ENCODE measurements at places on chromosomes 2 and 18.

- no peak for DNase-seq
Observed at GRCh38 chr2:56613920-56614319, 430.1 kb downstream of the CCDC85A start.

DNA sequence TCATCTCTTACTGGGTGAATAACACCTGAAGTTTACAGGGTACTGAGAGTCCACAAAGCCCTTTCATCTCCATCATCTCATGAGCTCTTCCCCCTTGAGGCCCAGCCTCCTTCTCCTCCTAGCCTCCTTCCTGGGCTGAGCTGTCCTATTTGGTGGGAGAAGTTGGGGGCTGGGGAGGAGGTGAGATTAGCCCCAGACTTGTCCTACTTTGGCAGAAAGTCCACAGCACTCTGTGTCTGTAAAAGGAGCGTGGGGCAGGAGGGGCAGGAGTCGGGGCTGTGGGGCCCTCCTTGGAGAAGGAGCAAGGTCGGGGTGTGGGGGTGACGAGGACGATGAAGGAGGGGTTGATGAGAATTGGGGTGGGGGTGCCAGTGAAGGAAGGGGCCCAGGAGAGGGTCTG is 10.0 kb upstream of the DES start:
- DNase-seq: no peak

GRCh38 chr2:160467086-160467485 is 26.5 kb downstream of the RBMS1 start:
- DNase-seq: no peak

GRCh38 chr2:236754271-236754944 is 184.8 kb downstream of the ACKR3 start:
- peak; percentile 90 for DNase-seq

DNA sequence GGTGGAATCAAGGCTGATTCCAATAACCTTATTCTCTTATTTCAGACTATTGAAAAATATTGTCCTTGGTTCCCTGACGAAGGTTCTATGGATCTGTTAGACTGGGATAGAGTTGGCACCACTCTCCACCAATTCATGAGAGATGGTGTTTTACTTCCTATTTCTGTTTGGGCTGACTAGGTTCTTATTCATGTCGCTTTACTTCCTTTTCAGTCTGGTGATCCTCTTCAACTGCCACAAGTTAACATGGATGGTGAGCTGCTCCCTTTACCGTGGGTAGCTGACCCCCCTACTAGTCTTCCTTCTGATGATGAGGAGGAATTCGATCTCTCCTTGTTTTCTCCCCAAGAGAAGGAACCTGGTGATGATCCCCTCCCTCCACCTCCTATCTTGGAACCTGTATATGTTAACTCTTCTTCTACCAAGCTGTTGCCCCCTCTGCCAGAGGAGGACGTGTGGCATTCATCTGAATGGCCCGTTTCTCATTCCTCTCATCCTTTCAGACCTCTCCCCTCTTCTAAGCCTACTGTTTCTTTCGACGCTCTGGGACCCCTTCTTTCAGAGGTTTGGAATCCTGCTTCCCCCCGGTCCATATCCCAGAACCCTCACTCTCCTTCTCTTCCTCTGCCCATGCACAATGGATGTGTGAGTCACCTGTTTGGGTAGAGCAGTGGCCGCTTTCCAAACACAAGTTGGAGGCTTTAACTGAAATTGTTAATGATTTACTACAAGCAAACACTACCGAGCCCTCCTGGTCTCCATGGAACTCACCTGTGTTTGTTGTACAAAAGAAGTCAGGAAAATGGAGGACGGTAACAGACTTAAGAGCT is 13.5 kb upstream of the CNOT11 start:
- DNase-seq: no peak

DNA sequence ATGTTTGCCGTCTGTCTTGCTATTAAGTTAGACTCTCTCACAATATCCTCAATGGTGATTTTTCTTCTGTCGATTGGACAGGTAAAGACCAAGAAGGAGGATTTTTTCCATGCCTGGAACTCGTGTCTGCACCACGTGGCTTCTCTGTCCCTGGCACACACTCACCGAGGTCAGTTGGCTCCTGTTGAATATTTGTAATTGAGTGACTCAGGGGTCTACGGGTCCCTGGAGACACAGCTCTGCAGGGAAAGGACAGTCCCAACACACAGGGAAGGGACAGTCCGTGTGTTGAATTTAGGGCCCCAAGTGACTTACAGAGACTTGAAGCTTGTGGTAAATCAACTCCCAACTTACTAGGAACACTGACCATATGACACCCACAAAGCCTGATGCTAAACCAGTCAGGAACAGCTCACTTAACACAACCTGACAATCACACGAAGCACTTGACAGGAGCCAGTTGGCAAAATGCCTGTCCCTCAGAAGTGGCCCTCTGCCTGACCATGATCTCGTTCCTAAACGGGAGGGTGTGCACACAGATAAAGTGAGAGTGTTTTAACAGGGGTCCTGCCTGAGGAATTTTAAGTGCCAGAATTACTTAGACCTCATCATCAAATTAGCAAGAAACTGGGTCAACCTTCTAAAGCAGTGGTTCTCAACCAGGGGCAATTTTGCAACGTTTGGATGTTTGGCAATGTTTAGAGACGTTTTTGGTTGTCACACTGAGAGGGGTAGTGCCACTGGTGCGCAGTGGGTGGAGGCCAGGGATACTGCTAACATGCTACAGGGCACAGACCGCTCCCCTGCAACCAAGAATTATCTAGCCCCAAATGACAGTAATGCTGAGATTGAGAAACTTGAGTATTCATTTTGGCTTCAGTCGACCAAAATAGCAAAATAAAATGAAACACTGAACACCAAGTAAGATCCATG is 88.9 kb upstream of the BCL2L11 start:
- DNase-seq: no peak

GRCh38 chr2:191598296-191598695 is 79.6 kb upstream of the NABP1 start:
- DNase-seq: no peak

- peak; percentile 41 for DNase-seq
Observed at GRCh38 chr2:217789003-217789735, 213.6 kb downstream of the TNS1 start.

GRCh38 chr2:235508371-235509160 is 14.7 kb downstream of the AGAP1 start:
- no peak for DNase-seq

- DNase-seq: no peak
Observed at GRCh38 chr2:9232886-9233285, 26.3 kb downstream of the ASAP2 start.

DNA sequence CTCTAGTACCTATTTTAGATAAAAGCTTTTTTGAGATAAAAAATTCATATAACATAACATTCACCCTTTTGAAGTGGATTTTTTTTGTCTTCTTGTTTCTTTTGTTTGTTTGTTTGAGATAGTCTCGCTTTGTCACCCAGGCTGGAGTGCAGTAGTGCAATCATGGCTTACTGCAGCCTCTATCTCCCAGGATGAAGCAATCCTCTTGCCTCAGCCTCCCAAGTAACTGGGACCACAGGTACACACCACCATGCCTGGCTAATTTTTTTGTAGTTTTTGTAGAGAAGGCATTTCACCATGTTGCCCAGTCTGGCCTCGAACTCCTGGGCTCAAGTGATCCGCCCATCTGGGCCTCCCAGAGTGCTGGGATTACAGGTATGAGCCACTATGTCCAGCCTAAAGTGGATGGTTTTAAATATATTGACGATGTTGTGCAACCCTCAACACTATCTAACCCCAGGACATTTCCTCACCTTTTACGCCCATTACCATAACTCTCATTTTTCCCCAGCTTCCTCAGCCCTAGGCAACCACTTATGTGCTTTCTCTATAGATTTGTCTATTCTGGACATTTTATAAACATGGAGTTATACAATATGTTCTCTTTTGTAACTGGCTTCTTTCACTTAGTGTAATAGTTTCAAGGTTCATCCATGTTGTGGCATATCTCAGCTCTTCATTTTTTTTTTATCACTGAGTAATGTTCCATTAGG is 38.8 kb downstream of the CTIF start:
- no peak for DNase-seq

GRCh38 chr2:230947908-230948365 is 22.9 kb upstream of the GPR55 start:
- no peak for DNase-seq

DNA sequence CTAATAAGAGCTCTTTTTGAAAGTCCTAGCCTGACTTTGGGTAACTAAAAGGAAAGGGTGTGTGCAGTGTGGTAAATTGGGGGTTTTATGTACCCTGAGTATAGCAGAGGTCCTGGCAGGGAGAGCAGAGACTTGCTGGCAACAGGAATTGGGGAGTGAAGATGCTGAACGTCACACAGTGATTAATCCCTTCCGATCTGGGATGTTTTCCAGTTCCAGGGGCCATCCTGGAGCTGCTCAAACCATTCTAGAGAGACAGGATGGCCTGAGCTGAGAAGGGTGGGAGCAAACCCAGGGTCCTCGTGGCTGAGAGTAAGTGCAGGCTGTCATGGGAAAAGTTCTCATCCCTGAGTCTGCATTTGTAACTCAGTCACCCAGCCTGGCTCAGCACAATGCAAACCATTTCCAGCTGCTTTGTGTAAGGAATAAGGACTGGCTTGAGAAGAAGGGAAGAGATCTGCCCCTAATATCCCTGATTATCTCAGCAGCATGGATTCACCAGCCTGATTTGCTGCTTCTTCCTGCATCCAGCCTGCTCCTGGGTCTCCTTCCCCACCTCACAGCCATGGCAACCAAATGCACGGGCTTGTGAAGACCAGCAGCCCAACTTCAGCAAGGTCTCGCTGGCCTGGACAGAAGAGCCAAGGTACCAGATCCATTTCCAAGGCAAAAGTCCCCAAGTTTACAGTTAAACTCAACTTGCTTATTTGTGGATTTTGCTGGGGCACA is 47.1 kb upstream of the CELF4 start:
- DNase-seq: peak; percentile 45

DNA sequence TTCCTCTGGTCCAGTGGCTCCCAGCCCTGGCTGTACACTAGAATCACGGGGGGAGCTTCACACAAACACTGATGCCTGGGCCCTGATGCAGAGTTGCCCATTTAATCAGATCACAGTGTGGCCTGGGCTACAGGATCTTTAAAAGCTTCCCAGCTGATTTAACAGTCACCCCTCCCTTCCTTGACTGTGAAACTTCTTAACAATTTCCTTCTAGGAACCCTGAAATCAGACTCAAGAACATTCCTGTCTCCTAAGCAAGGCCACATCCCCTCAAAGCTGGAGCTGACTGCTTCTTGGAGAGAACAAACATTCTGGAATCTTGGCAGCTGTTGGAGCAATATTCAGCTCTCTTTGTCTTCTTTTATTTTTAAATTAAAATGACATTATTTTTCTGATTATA is 88.7 kb downstream of the ADD2 start:
- no peak for DNase-seq

GRCh38 chr2:214674278-214674677 is 135.2 kb downstream of the BARD1 start:
- DNase-seq: no peak

DNA sequence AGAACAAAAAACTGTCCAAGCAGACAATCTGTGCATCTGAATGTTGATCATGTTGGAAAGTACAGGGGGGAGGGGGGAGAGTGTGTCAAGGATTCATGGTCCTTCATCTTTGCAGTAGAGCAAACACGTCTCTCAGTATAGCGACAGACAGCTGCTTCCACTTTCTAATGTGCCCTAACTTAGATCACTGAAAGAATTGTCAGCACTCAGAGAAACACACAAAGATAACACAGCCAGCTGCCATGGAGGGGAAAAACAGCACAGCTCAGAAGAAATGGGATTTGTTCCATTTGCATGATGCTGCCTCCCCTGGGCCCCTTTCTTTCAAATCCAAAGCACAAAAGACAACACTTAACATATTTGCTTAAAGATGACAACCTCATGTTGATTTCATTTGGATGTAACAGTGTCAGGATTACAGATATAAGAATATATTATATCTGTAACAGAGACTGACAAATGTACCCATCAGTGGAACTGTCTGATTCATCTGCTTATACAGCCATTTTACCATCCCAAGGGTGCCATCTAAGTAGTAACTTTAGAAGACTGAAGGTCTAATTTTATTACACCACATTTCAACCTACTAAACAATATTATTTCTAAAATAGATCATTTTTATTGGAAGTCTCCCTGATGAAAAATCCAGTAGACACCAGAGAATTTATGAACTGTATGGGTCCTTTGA is 17.7 kb downstream of the FIGN start:
- DNase-seq: peak; percentile 86

DNA sequence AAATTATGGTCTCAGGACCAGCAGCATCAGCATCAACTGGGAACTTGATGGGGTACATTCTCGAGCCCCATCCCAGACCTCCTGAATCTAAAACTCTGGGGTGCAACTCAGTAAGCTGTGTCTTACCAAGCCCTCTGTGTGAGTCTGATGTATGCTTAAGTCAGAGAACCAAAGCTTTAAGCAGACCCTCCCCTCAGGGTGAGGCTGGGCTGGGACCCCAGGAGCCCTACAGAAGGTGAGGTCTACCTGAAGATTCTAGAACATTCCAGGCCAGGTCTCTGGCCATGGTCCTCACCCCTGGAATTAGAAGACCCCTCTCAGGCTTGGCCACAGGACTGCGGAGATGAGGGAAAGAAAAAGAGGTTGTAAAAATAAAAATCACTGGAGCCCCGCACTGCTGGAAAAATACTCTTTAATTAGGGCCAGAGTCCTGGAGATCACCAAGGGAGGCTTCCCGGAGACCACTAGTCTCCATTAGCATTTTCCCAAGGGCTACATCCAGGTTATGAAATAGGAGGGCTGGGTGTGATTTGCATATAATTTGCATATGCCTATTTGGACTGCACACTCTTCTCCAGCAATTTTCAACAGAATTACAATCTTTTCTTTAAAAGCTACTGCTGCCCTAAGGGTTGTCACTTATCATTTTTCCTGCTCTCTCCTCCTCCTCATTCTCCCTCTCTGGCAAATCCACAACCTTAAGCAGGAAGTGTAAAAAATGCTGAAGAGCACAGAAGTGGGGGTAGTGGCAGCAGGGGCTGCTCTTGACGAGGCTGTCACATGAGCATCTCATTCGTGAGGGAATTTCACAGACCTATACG is 100.2 kb downstream of the ZBTB7C start:
- DNase-seq: no peak

GRCh38 chr2:140154271-140154670 is 1374.1 kb upstream of the NXPH2 start:
- no peak for DNase-seq

GRCh38 chr2:177763531-177764265 is 308.9 kb downstream of the PDE11A start:
- peak; percentile 49 for DNase-seq

DNA sequence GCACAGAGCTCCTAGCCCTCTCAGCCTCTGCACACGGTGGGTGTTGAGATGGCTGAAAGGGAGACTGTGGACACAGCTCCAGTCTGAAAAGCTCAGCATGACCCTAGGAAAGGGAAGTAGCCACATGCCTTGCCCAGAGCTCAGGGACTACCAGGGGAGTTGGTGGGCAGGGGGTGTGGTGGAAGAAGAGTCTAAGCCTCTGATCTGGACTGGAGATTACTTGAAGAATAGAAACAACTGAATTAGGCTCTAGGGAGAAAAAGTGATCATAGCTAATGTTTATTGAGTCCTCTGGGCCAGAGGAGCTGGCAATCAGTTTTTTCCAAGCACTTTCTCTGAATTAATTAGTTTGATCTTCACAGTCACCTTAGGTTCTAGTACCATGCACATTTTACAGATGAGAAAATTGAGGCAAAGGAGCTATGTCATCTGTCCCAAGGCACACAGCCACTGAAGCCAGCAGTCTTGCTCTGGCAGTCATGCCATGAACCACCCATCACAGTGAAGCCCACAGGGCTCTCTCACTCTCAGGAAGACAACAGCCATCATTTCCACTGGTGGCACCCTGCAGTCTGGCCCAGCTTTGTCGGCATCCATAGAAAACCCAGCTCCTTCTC is 10.3 kb downstream of the SDC1 start:
- DNase-seq: no peak

Measured in NCI-H524 (cell line).